ENCODE measurements at places on chromosomes 1 and 21.

- DNase-seq, result peak; percentile 33
Observed at GRCh38 chr1:201385299-201385891, 7.9 kb upstream of the TNNT2 start.

DNA sequence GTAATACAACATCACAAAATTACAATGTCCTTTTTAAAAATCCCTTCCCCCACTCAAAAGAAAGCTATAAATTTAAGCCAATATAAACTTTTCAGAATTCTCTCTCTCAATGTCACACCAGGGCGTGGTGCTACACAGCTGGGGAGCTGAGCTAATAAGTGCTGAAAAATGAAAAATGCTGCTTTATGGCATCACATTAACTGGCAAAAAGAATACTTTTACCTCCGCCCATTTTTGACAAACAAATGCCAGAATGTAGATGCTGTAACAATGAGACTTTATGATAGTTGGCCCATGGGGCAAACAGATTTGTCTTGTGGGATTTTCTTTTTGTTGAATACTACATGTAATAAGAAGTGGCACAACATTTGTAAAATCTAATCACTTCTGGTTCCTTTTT, 12.7 kb upstream of the LYPLAL1 start:
- peak; percentile 58 for DNase-seq

DNA sequence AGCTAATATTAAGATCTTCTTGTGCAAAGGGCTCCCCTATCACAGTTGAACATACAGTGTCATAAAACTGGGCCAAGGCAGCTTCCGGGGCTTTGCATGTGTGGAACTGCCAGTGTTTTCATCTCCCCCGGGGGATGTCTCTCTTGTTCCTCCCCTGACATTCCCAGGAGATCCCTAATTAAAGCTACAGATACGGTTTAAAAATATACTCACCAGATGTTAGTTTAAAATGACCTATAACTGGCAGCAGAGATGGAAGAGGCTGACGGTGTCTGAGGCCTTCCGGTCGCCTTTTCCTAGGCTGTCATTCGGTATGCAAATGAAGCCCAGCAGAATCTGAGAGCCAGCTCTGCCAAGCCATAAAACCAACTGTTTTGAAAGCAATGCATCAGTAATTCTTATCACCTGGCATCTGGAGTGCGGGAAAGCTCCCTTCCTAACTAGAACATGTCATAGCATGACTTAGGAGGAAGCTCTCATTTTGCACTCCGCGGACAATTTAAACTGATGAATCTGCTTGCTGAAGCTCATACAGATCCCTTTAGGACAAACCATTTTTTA, 436.5 kb upstream of the VAMP3 start:
- DNase-seq, result peak; percentile 56

DNA sequence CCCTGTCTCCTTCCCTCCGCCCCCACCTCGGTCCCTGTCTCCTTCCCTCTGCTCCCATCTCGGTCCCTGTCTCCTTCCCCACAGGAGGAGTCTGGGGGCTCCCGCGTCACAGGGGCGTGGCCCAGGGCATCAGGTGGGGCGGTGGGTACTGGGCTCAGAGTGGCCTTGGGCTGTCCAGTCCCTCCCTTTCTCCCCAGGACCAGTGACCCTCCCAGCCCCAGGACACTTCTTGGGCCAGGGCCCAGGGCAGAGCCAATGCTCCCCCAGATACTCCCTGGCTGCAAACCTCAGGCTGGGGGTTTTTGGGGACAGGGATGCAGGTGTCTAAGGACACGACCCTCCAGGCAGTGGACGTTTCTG, 6.8 kb upstream of the RNF223 start:
- DNase-seq, result no peak

GRCh38 chr1:31628931-31629556, 11.6 kb downstream of the HCRTR1 start:
- no peak for DNase-seq

GRCh38 chr1:48687282-48688045, 89.2 kb downstream of the BEND5 start:
- no peak for DNase-seq

DNA sequence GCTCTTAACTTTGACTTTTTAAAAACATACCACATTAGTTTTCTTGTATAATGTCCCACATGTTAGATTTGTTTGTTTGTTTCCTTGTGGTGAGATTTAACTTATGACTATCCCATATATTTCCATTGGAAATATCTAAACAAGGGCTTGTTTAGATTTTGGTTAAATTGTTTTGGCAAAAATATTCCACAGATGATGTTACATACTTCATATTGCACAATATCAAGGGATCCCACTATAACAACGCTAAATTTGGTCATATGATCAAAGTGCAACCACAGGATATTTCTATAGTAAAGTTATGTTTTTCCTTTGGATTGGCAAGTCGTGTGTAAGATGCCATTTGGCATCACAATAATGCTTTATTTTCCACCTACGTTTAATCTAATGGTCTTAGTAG, 396.7 kb downstream of the TGFB2 start:
- DNase-seq, result peak; percentile 18

GRCh38 chr1:59669752-59670312, 144.9 kb upstream of the HOOK1 start:
- peak; percentile 91 for DNase-seq

DNA sequence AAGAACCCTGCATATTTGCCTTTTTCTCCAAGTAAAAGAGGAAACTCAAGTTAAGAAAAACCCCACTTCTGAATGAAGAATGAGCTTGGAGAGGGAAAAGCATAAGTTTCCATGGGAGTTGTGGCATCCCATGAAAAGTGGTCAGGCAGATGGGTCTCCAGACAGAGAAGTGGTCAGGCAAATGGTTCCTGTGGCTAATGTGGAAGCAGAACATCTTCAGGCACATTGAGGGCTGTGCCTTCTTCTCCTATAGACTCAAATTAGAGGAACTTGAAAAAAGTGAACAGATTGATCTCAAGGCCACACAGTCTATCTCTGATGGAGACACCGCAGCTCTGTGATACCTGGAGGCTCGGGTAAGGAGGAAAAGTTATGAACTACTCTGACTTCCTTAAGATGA, 55.7 kb upstream of the KIRREL1 start:
- no peak for DNase-seq

DNA sequence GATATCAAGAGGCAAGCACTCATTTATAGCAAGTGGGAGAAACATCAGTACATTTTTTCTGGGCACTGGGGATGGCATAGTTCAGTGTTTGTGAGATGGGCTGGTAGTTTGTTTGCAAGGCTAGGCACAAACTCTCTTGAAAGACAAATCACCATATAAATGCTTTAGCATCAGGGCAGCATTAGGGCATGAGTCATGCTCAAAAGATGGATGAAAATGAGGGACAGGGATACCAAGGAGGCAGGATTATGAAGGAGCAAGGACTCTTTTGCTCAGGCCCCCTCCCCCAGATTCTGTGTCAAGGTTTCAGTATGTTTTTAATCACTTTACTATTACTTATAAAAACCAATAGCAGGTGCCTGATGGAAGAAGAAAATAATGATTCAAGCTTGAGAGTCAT, 43.9 kb upstream of the CAMK1G start:
- DNase-seq, result no peak

DNA sequence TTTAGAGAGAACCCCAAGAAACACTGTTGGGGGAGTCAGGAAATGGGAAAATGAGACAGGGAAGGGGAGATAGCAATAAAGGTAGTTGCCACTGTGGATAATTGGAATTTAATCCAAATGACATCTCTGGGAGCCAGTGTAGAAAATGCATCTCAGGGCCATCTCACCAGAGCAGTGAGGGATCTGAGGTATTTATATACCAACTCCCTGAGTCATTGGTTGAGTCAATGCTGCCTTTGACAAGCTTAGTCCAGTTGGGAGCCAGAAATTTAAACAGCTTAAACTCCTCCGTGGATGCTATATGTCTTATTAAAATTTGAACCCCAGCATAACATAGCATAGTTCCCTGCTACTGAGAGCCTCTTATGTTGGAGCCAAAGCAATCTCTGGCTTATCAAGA, 140.3 kb downstream of the SLC30A10 start:
- DNase-seq, result no peak

GRCh38 chr1:228552596-228553176, 65.5 kb downstream of the RNF187 start:
- DNase-seq, result no peak

DNA sequence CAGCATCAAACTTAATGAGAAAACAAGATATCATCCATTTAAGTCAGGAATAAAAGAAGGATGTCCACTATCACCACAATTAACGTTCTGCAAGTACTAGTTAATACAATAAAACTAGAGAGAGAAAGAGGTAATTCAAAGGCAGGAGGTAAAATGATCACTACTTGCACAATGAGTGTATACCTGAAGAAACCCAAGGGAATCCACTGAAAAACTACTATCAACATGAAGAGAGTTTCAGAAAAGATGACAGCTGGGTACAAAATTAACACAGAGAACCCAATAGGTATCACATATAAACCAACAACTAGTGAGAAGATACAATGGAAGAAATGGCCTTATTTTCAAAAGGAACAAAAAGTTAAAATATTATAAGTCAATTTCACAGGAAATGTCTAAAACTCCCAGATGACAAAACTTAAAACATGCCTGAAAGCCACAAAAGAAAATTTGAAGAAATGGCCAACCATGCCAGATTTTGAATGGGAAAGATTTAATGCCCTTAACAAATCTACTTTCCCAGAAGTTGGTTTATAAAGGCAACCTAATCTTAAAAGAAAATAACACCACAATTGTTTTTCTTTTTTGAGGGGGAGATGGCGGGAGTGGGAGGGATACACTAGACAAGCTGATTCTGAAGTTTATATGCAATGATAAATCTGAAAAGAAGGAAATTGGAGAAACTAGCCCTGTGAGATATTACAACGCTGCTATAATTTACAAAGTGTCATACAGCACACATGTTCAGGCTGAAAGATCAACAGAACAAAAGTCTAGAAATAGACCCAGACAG, 17.8 kb downstream of the VPS26C start:
- no peak for DNase-seq

GRCh38 chr1:207103892-207104373, at the start of gene C4BPA:
Gene C4BPA (plus strand): TSS chr1:207104233. CDS start chr1:207113026, 8,793 bp downstream.
- DNase-seq, result no peak

DNA sequence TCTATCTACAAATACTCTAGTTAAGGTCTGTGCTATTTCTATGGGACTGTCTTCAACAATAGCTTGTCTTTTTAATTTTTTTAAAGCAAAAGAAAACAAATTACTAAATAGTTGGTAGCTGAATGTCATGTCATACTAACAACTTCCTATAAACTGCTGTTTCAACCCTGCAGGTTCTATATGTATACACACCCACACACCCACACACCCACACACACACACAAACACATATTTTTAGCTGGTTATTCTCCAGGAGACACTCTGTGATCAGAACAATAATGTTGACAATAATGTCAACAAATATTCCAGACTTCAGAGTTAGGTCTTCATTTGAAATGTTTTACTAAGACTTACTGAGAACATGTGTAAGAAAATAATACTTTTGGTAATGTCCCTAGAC, 66.7 kb downstream of the AK5 start:
- DNase-seq, result no peak

- DNase-seq, result no peak
Observed at GRCh38 chr1:186443638-186444037, 17.3 kb downstream of the PDC start.

DNA sequence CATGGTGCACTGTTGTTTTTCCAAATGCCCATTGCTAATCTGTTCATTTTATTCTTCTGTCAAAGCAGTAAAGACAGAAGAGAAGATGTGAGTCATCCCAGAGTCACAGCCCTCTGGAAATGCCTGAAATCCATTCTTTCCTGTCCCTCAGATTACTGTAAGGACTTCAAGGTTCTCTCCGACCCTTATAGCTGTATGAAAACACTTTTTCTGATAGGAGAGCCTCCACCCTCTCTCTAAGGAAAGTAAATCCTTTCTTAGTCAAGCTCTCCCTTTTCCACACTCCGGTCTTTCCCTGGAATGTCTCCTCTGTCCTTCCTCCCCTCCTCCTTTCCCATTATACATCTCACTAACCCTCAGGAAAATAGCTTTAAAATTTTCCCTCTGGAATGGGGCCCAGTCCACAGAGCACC, 3.5 kb upstream of the PRDX6 start:
- DNase-seq, result peak; percentile 76

DNA sequence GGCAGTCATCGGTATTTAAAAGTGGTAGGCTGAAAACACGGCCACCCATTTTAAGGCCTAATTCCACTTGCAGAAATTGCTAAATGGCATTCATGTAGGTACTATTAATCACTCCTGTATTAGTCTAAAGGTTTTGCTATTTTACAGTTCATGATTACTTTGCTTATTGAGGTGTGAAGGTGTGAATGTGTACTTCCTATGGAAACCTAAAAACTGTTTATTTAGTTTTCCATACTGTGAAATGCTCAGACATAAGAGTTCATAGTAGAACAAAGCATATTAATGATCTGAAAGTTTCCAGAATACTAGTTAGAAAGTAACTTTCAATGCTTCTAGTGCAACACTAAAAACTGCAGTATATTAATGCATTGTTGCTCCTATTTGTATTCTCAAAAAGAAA, 69.8 kb downstream of the ITGB3BP start:
- no peak for DNase-seq

DNA sequence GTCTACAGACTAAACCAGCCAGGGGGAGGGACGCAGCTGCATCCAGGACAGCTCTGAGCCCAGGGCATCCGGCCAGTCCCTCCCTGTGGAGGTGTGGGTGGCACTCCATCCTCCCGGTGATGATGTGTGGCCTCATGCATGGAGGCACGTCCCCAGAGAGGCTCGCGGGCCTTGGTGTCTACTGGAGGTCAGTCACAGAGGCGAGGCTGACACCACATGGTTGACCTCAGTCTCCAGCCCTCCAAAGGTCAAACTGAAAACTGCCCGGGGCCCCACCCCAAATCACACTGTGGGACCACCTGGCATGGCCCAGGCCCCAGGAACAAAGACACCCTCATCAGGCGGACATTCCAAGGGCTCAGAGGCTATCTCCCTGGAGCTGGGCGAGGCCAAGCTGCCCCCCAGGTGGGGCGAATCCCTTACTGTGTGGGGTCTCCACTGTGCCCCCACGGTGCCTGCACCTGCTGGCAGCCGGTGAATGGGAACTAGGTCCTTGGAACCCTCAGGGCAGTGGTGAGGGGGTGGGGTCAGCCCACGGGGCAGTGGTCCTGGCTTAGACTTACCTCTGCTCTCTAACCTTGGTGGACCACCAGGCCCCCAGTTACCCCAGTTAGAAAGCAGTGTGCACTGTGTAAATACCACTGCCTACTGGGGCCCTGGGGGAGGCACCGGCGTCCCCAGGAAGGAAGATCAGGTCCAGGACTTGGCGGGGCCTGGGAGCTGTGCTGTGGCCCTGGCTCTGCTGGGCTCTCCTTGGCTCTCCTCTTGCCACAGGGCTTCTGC, 49.1 kb downstream of the TRPM2 start:
- DNase-seq, result no peak

DNA sequence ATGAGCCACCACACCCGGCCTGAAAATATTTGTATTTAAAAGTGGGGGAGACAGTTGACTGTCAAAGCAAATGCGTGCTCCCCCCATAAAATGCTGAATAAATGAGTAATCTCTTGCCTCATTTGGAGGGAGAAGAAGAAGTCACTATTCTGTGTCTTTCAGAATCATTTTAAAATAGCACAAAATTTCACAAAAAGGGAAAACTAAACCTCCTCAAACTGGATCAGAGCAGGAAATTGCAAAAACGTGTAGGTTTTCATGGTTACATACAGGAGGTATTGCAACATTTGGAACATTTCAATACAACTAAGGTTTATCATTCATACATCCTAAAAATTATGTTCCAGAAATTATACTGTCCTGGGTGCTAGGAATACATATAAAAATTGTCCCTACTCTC, 13.6 kb downstream of the MTF1 start:
- DNase-seq, result no peak

GRCh38 chr1:217418269-217419193, 212.4 kb downstream of the GPATCH2 start:
- no peak for DNase-seq

All from LHCN-M2 (cell line).